LoVo (cell line): ENCODE measurements at places on chromosomes 16 and 17.

- DNase-seq = no peak
Measured at GRCh38 chr16:80104401-80104800, 436.4 kb upstream of the DYNLRB2 start.

DNA sequence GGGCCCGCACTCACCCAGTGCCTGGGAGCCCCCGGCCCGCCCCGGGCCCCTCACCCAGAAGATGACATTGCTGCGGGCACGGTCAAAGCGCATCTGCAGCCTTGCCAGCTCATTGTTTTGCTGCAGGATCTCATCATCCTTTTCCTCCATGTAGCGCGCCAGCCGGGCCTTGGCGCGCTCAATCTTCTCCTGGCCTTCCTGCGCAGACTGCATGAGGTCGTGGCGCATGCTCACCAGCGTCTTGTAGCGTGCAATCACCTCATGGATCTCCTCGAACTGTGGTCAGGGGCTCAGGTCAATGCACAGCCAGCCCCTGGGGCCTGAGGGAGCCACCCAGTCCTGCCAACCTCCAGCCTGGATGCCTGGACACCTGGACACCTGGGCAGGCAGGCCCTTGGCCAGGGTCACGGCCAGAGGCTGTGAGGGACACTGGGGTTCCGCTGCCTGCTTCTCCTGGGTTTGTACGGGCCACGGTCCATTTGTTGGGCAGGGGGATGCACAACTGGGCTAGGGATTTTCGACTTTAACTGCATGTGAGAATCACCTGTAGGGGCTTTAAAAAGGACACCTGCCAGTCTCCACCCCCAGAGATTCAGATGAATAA, 9.2 kb downstream of the CCDC42 start:
- DNase-seq = no peak

- no peak for DNase-seq
Measured at GRCh38 chr17:32152130-32152529, 9.8 kb downstream of the RHOT1 start.

DNA sequence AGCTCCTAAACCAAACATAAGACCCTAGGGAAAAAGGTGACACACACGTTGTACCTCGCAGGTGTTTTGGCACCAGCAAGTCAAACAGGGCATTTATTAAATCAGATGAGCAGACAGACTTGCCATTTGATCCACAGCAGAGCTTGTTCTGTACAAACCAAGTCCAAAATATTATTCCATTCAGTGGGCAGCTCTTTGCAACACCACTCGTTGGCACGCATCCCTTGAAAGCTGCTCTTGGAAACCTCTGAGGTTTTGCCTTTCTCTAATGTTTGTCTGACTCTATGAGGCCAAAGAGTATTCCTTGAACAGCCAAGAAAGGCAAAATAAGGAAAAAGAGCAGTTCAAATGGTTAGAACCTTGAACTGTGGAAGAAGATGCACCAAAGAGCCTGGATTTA, 12.7 kb downstream of the TMEM100 start:
- no peak for DNase-seq

DNA sequence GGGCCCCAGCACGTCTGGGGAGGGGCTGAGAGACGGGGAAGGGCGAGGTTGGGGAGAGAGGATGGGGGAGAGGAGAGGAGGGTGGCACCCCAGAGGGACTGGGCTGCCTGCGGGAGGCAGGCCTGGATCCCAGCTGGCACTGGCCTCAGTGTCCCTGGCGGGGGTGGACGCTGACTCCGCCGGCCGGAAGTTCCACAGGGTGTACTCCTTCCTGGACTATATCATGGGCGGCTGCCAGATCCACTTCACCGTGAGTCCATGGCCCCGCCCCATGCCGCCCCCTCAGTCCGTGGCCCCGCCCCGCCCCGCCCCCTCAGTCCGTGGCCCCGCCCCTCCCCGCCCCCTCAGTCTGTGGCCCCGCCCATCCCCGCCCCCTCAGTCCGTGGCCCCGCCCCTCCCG, 11.3 kb downstream of the CPNE7 start:
- DNase-seq = no peak

DNA sequence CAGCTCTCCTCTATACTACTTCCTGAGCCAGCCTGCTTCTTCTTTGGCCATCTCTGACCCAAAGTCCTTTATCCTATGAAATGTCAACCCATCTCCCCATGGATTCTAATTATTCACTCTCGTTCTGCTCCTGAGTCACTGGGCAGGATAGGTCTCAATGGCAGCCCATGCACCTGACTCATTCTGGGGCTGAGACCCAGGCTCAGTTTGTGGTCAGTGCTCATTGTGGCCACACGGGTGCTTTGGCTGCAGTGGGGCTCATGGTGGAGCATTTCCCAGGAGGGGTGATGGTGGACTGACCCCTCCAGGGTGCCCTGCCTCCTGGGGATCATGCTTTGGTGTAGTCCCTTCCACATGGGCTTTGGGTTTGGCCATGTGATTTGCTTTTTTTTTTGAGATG, 154.8 kb upstream of the WSCD1 start:
- no peak for DNase-seq
